ENCODE measurements at places on chromosomes 2 and 18. TPM values are rescaled to one million over a fixed set of nuclear protein-coding genes. Genes with fewer than 3 reads are reported as not detected.

DNA sequence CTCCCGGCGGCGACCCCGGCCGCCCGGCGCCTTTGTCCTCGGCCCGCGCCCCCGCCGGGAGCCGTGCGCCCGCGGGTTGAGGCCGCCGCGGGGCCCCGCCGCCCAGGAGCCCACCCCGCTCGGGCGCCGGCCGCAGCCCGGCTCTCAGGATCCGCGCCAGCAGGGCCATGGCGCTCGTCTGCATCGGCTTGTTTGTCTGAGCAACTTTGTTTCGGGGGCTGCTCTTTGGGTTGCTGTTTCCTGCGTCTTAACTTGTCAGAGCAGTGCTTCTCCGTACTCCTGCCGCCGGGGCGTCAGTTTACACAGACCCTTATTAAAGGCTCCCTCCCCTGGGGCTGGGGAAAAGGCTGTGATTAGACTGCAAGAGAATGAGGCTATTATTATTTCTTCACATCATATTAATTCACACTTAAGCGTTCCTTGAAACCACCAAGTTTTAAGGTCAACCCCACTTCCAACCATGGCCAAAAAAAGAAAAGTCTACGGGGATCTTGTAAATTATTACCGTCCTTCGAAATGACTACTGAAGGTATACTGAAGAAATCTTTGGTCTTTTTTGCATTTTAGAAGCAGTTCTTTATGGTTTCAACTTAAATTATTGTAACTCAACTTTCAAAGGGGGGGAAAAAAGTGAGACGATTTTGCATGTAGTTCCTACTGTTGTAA, at the start of gene CYP27C1:
TSS of gene CYP27C1 (minus strand) at position 198 of the 666 bp plus-strand sequence. CDS start at position 169, 29 bp downstream.
- H3K36me3 ChIP-seq = no peaks in the 10 kb centered on the region
- H3K4me1 ChIP-seq = peaks cover 20% of the 10 kb centered on the region
- DNase-seq = peak; percentile 37
- peak within 1 kb of the TSS; percentile 49 for H3K27ac ChIP-seq
- no peaks in the 10 kb centered on the region for H3K27me3 ChIP-seq

GRCh38 chr2:172283476-172283875, 143.9 kb upstream of the ITGA6 start:
- H3K4me3 ChIP-seq = no peak overlapping the region
- peak overlapping the region; percentile 87 for H3K27ac ChIP-seq
- no peaks in the 10 kb centered on the region for H3K27me3 ChIP-seq
- peaks cover 36% of the 10 kb centered on the region for H3K4me1 ChIP-seq
- no peaks in the 10 kb centered on the region for H3K36me3 ChIP-seq
- DNase-seq = peak; percentile 69

GRCh38 chr2:33370636-33371265, 105.7 kb upstream of the RASGRP3 start:
- H3K4me3 ChIP-seq = no peak overlapping the region
- peaks cover 3% of the 10 kb centered on the region for H3K4me1 ChIP-seq
- no peak overlapping the region for H3K27ac ChIP-seq

- peak; percentile 18 for DNase-seq
- H3K4me3 ChIP-seq = no peak overlapping the region
- no peaks in the 10 kb centered on the region for H3K27me3 ChIP-seq
- no peaks in the 10 kb centered on the region for H3K4me1 ChIP-seq
- H3K27ac ChIP-seq = no peak overlapping the region
Measured at GRCh38 chr2:229519655-229520430, 194.5 kb downstream of the DNER start.

DNA sequence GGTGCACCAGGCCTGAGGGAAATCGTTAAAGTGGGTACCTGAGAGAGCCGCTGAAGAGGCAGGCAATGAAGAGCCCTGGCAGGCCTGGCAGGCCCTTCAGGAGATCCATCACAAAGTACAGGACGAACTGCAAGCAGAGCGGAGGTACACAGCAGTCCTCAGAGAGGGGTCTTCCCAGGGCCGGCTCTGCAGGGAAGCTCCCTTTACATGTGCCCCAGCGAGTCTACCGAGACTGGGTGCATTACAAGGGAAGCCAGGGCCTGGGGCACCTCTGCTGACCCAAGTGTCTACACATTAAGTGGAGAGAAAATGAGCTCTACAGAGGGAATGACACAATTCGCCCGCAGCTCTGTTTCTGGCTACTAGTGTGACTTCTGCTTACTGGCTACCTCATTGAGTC, 8.1 kb upstream of the ATRAID start:
- H3K36me3 ChIP-seq = peaks cover 30% of the 10 kb centered on the region
- DNase-seq = no peak
- no peak overlapping the region for H3K27ac ChIP-seq
- H3K27me3 ChIP-seq = no peaks in the 10 kb centered on the region

DNA sequence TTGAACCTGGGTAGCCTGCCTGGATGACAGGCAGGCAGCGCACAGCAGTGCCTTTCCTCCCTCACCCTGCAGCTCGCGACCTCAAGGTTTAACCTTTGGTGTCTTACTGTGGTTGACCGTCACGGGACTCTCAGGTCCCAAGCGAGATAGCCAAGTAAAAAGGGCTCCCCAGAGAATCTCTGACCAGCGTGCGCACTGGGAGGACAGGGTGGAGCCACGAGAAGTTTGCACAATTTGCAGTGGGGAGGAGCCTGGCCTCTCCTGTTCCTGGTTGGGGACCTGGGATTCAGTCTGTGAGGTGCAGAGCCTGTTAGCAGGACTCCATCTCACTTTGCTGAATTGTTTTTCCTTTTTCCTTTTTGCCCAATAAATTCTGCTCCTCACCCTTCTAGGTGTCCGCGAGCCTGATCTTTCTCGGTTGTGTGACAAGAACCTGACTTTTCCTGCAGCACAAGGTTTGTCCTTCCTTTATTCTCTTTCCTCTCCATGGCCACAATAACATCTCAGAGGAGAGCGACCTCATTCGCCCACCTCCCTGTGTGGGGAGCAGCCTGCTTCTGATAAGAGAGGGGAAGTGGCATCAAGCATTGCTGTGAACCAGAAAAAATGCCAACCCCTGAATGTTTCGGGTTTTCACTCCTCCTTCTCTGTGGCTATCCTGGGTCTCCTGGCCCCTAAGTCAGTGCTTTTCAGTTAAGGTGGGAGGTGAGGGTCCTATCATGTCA, 36.2 kb downstream of the POU3F3 start:
- no peak overlapping the region for H3K27ac ChIP-seq
- H3K27me3 ChIP-seq = peaks cover 2% of the 10 kb centered on the region
- no peak overlapping the region for H3K4me3 ChIP-seq

GRCh38 chr2:240435948-240436682, 652 bp downstream of the GPC1 start:
- H3K36me3 ChIP-seq = no peaks in the 10 kb centered on the region
- peak overlapping the region; percentile 84 for H3K27ac ChIP-seq
- peaks cover 36% of the 10 kb centered on the region for H3K4me1 ChIP-seq
- peak; percentile 9 for DNase-seq
- no peaks in the 10 kb centered on the region for H3K27me3 ChIP-seq

- no peak overlapping the region for H3K27ac ChIP-seq
- no peaks in the 10 kb centered on the region for H3K27me3 ChIP-seq
- no peak for DNase-seq
- H3K4me1 ChIP-seq = no peaks in the 10 kb centered on the region
Measured at GRCh38 chr18:77495079-77495478, 245.4 kb downstream of the GALR1 start.

GRCh38 chr2:237956402-237956736, 10.4 kb upstream of the UBE2F start:
- peaks cover 17% of the 10 kb centered on the region for H3K27me3 ChIP-seq
- no peak for DNase-seq
- no peaks in the 10 kb centered on the region for H3K36me3 ChIP-seq
- no peak overlapping the region for H3K27ac ChIP-seq
- H3K4me3 ChIP-seq = peak overlapping the region; percentile 33

- no peaks in the 10 kb centered on the region for H3K36me3 ChIP-seq
- no peak for DNase-seq
- no peak overlapping the region for H3K27ac ChIP-seq
- H3K4me3 ChIP-seq = no peak overlapping the region
- no peaks in the 10 kb centered on the region for H3K27me3 ChIP-seq
Measured at GRCh38 chr18:61827591-61827990, 65.2 kb downstream of the RNF152 start.

GRCh38 chr2:208669394-208669793, 262.8 kb downstream of the PTH2R start:
- H3K4me3 ChIP-seq = no peak overlapping the region
- DNase-seq = no peak
- no peak overlapping the region for H3K27ac ChIP-seq

TUBA4B gene
- total RNA-seq = not detected

SAG gene
- not detected for total RNA-seq
